ENCODE measurements at places on chromosomes 5 and 9.

GRCh38 chr9:134217431-134218210, 53.3 kb upstream of the RNU6ATAC start:
- no peak for DNase-seq

DNA sequence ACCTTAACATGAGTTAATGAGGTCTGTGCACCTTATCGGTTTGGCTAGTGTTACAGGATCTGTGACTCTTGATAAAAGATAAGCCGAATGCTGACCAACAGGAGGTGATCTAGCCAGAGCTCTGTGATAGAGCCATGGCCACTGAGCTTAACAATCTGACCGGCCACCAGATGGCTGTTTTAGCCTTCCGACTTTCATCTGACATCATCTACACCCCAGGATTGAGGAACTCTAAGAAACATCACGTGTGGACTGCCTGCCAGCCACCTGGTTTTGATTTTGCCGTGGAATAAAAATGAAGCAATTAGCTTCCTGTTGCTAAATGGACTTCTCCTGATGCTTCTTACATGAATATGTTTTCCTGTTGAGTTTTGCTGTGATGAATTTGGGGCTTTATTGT, 281.3 kb downstream of the CEMIP2 start:
- no peak for DNase-seq

DNA sequence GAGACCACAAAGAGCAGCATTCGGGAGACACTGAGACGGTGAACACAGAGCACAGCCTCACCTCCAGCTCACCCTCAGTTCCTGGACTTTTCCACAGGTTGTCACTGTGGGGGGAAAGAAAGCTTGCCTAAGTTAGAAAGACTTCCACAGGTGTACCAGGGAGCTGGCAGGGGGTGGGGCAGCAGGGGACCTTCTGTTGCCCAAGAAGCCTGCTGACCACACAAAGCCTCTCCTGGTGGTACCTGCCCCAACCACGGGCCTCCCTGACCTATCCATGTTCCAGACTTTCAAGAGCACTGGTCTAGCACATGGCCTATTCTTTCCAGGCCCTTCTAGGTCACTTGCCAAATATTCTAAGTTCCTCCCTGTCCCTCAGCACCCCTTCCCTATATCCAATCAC, 550.8 kb downstream of the BNC2 start:
- no peak for DNase-seq

GRCh38 chr5:10229306-10230048, 20.2 kb downstream of the ATPSCKMT start:
- no peak for DNase-seq

GRCh38 chr9:4973246-4973645, 11.8 kb upstream of the JAK2 start:
- DNase-seq = no peak

DNA sequence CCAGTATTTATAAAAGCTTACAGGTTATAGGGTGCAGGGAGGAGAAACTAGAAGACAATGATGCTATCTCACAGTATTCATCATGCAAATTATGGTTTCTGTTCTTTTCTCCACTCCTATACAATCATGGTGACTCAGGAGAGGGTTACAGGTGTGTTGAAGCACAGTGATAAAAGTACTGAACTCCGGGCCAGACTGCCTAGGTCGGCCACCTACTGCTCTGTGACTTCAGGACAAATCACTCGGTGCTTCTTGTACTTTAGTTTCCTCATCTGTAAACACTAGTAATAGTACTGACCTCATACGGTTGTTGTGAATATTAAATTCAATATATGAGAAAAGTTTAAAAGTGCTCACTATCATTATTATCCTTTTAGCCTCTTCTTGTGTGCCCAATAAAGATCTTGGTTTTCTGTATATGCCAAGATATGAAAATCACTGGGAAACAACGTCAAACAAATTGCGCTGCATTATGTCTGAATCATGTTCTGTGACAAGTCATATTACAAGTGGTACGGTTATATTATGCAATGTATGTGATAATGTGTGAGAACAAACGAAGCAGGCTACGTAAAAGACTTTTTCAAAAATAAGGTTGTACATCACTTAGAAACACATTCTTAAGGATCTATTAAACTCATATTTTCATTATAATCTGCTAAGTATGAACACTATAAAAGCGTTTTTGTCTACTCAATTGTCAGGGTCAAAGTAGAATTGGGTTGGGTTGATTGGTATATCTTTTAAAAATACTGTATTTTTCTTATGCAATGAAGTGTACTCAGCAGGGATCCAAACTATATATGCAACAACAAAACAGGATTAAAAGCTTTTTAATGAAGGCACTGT, 153.3 kb downstream of the EFNA5 start:
- no peak for DNase-seq

GRCh38 chr9:3769646-3770045, 243.8 kb upstream of the RFX3 start:
- DNase-seq = no peak

DNA sequence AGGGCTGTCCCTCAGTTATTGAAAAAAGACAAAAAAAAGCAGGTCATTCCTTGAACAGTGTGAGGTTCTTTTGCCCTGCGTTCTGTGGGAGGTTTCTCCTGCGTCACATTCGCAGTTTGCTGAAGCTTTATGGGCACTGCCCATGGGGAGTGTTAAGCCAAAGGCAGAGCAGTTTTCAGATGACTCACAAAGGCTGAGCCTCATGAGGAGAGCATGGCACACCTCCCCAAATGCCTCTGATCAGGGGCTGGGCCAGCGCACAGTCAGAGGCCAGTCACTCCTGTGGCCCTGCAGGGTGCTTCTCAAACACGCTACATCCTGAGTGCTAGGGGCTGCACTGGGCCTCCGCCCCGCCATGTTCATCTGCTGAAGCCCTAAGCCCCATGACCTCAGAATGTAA, 38.4 kb downstream of the IRX1 start:
- DNase-seq = no peak

GRCh38 chr5:652773-653350, 40.3 kb downstream of the TPPP start:
- no peak for DNase-seq

DNA sequence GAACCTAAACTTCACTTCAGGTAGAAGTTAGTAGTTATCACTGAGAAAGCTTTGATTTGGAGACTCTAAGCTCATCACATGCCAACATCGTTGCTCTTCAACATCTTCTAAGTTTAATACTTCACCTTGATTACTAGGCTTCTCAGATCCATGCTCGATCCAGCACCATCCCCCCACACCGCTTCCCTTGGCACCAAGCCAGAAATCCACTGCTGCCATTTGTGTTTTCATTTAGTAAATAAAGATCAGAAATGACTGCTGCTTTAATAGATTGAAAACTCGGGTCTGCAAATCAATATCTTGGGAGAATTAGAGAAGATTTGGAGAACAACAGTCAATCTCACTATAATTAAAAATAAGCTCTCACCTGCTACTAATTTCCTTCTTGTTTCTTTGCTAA, 214.7 kb upstream of the NR4A3 start:
- DNase-seq = no peak

- DNase-seq = no peak
Observed at GRCh38 chr5:139650689-139651042, 2.5 kb downstream of the CXXC5 start.

- DNase-seq = no peak
Observed at GRCh38 chr9:94801234-94801633, 74.7 kb downstream of the AOPEP start.

DNA sequence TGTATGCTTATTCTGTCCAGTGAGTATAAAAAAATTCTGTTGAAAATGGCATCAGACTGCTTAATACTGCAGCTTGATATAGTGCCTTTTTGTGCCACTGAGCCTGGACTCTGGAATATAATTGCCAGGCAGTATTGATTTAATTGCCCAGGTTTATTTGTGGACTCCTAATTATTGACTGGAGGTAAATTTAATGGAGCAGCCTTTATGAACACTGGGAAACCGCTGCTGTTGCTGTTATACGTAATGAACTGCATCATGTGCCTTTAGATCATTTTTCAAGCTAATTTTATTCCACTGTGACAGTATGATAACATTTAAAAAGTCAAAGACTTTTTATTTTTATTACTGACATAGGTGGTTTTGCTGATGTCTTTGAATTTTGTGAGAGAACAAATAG, 90.2 kb upstream of the SH3GL2 start:
- DNase-seq = no peak

- DNase-seq = no peak
Observed at GRCh38 chr5:180865981-180866695, 5.1 kb upstream of the ZFP62 start.

- no peak for DNase-seq
Observed at GRCh38 chr9:137531099-137531765, 19.0 kb downstream of the PNPLA7 start.

DNA sequence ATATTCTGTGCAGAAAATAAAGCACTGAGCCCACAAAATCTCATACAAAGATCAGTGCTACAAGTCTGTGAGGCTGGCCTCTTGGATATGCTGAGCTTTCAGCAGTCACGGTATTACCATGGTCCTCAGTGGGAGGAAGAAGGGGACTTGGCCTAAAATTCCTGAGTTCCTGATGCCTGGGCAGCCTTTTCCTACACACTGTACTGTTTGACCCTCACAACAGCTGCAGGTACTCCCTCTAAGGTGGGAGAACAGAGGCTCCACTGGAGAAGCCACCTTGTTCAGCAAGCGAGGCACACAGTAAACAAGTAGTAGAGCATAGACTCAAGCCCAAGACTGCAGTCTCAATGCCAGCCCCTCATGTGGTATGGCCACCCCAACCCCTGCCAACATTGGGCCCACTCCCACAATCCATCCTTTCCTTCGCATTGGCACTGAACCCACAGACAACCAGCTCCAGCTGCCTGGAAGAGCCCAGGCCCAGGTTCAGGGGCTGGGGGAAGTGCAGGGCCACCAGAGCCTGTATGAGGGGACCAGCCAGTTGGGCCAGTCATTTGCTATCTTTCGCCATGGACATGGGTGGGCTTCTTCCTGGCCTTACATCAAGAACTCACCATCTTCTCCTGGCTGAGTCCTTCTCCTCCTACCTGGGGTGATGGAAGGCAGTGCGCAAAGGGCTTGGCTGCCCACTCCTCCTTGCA, 14.3 kb downstream of the ACSL6 start:
- DNase-seq = no peak

DNA sequence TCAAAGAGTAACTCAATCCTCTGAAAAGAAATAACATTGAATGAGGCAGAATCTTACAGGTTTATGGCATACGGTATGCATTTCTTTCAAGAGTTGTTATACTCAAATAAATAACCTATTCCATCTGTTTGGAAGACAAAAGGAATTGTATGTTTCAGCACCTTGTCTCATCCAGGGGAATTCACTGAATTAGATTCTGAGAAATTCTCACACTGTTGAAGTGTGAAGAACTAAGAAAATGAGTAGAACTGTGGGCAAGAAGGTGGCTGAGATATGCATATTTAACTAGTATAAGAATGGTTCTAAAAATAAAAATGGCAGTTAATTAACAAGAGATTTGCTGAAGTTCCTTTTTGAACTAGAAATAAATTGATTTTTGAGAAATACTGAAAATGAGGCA, 279.3 kb upstream of the DAP start:
- DNase-seq = no peak

- no peak for DNase-seq
Observed at GRCh38 chr5:111784491-111785181, 27.6 kb upstream of the NREP start.

DNA sequence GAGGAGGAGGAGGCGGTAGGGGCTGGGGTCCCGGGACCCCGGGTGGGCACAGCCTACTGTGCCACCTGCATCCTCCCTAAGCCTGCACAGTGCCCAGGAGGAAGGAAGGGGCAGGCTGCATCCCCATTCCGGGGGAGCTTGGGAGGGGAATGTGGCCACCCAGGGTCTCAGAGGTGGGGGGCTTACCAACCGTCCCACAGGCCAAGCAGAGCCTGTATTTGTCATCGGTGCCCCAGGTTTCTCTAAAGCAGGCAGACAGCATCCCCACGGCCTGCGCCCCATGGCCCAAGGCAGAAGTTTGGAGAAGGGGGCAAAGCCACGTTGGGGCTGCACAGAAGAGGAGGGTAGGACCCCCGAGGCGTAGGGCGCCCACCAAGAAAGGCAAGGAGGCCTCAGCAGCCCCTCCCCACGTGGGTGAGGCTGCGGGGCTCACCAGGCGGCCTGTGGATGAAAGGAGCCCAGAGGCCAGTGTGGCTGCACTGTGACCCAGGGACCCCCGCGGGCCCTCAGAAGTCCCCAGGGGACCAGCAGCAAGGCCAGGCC, 507 bp upstream of the GPSM1 start:
- no peak for DNase-seq

- no peak for DNase-seq
Observed at GRCh38 chr5:84741056-84741455, 356.4 kb upstream of the EDIL3 start.

GRCh38 chr5:100841358-100842076, 61.6 kb downstream of the ST8SIA4 start:
- no peak for DNase-seq

- no peak for DNase-seq
Observed at GRCh38 chr5:404666-405241, 38.2 kb upstream of the EXOC3 start.

- DNase-seq = no peak
Observed at GRCh38 chr5:126143622-126144021, 279.6 kb upstream of the GRAMD2B start.

DNA sequence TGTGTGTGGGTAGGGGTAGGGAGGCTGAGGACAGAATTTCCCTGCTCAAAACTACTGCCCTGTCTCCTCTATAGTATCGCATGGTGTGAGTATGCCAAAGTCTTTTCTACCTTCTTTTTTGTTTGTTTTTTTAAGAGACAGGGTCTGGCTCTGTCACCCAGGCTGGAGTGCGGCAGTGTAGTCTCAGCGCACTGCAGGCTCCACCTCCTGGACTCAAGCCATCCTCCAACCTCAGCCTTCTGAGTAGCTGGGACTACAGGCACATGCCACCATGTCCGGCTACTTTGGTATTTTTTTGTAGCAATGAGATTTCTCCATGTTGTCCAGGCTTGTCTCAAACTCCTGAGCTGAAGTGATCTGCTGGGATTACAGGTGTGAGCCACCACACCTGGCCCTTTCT, 2.5 kb downstream of the SRP19 start:
- no peak for DNase-seq

- DNase-seq = no peak
Observed at GRCh38 chr5:132971483-132972435, 8.3 kb upstream of the AFF4 start.

GRCh38 chr5:9712911-9713310, 82.8 kb upstream of the TAS2R1 start:
- no peak for DNase-seq

- DNase-seq = no peak
Observed at GRCh38 chr5:153700940-153701339, 210.5 kb downstream of the GRIA1 start.

- DNase-seq = no peak
Observed at GRCh38 chr5:171945066-171945465, 61.4 kb downstream of the FBXW11 start.

DNA sequence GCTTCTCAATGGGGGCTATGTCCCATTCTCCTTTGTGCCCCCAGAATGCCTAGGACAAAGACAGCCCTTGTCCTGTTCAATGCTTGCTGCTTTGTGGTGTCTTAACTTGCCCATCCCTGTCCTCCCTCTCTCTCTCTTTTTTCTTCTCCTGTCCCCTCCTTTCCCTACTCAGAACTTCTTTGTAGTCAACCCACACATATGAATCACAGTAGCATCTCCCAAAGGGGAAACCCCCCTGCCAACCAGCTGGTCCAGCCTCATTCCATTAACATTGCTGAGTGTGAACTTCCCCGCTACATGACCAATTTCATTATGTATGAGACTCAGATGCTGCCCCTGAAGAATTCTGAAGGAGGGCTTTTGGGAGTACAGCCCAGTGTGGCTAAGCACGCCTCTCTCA, 408.3 kb downstream of the ENC1 start:
- no peak for DNase-seq

GRCh38 chr5:34913072-34913471, 2.2 kb downstream of the RAD1 start:
- no peak for DNase-seq

All from stimulated activated CD8-positive, alpha-beta memory T cell treated with anti-CD3 and anti-CD28 coated beads, Interleukin-15, amount 100 ng/mL, for 4 hours (primary cell).